Fibroblast of lung (primary cell): ENCODE measurements at places on chromosomes 3 and 15. TPM values are rescaled to one million over a fixed set of nuclear protein-coding genes. Genes with fewer than 3 reads are reported as not detected.

DNA sequence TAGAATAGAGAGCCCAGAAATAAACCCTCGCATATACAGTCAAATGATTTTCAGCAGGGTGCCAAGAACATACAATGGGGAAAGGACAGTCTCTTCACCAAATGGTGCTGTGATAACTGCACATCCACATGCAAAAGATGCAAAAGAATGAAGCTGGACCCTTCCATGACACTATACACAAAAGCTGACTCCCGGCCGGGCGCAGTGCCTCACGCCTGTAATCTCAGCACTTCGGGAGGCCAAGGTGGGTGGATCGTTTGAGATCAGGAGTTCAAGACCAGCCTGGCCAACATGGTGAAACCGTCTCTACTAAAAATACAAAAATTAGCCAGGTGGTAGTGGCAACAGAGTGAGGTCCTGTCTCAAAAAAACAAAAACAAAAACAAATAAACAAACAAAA, 43.2 kb upstream of the IQSEC1 start:
- no peak overlapping the region for H3K27ac ChIP-seq
- no peak for DNase-seq

DNA sequence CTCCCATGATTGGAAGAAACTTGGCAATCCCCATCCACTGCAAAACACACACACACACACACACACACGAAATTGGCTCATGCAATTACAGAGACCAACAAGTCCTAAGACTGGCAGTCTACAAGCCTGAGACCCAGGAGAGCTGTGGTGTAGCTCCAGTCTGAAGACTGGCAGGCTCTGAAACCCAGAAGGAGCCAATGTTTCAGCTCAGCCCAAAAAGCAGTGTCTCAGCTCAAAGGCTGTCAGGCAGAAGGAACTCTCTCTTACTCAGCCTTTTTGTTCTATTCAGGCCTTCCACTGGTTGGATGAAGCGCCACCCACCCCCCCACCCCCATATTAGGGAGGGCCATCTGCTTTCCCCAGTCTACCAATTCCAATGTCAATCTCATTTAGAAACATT, 32.1 kb downstream of the MESD start:
- H3K36me3 ChIP-seq, result no peaks in the 10 kb centered on the region
- H3K4me3 ChIP-seq, result no peak overlapping the region
- DNase-seq, result peak; percentile 22
- peaks cover 2% of the 10 kb centered on the region for H3K4me1 ChIP-seq
- H3K27me3 ChIP-seq, result no peaks in the 10 kb centered on the region
- no peak overlapping the region for H3K27ac ChIP-seq

DNA sequence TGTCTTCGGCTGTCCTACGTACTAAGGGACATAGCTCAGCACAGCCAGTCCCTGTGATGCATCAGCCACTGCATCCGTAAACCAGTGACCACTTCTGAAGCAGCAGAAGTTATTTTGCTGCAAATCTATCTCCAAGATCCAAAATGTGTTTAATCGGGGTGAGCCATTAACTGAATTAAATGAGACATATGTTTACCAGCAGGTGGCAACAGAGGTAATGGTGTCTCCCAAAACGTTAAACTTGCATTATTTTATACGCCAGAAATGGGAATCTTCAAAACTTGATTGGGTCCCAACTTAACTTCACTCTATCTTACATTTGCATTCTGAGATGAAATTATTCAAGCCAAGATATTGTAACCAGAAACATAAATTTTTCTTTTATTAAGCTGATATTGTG, 75.3 kb upstream of the BOC start:
- H3K27ac ChIP-seq, result no peak overlapping the region
- H3K4me1 ChIP-seq, result peaks cover 3% of the 10 kb centered on the region
- no peak overlapping the region for H3K4me3 ChIP-seq
- no peaks in the 10 kb centered on the region for H3K36me3 ChIP-seq
- no peaks in the 10 kb centered on the region for H3K27me3 ChIP-seq

GRCh38 chr3:141389703-141390102, 21.4 kb downstream of the ZBTB38 start:
- H3K36me3 ChIP-seq, result no peaks in the 10 kb centered on the region
- no peak overlapping the region for H3K4me3 ChIP-seq
- peak; percentile 74 for DNase-seq
- no peaks in the 10 kb centered on the region for H3K27me3 ChIP-seq
- peaks cover 2% of the 10 kb centered on the region for H3K4me1 ChIP-seq

- no peaks in the 10 kb centered on the region for H3K27me3 ChIP-seq
- H3K36me3 ChIP-seq, result peaks cover 11% of the 10 kb centered on the region
- H3K4me3 ChIP-seq, result no peak overlapping the region
- DNase-seq, result no peak
Measured at GRCh38 chr3:128914966-128915645, 35.7 kb downstream of the ACAD9 start.

DNA sequence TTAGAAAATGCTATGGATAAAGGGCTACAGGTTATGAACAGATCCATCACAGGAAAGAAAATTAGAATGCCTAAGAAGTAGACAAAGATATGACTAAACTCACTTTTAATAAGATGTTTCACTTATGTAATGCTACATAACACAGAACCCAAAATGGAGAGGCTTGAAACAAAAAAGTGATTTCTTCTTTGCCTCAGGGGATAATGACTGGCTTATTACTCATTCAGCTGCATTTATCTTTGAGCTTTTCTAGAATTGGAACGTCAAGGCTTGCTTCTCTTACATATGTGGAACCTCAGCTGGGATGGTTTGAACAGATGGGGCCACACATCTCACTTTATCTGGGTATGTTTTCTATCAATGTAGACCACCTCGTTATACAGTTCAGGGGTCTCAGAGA, 120.6 kb upstream of the EPHA3 start:
- no peak overlapping the region for H3K4me3 ChIP-seq
- H3K36me3 ChIP-seq, result no peaks in the 10 kb centered on the region
- H3K4me1 ChIP-seq, result no peaks in the 10 kb centered on the region
- DNase-seq, result peak; percentile 72
- H3K27me3 ChIP-seq, result no peaks in the 10 kb centered on the region

GRCh38 chr3:85090495-85090894, 131.7 kb downstream of the CADM2 start:
- H3K36me3 ChIP-seq, result no peaks in the 10 kb centered on the region
- H3K27ac ChIP-seq, result no peak overlapping the region
- H3K27me3 ChIP-seq, result no peaks in the 10 kb centered on the region
- H3K4me3 ChIP-seq, result no peak overlapping the region
- DNase-seq, result no peak

Gene ADAMTS17
- under 0.01 and 0.17 TPM in 2 replicates for total RNA-seq

Gene SEMA6D
- total RNA-seq, result 9.5 and 13.4 TPM in 2 replicates

Gene GOLGA8T
- total RNA-seq, result 0.17 and 0.26 TPM in 2 replicates

Gene CHRM5
- not detected in 2 replicates for total RNA-seq

Gene ZNF502
- total RNA-seq, result 5.4 and 6.1 TPM in 2 replicates
